ENCODE measurements at places on chromosomes 6 and 20.

GRCh38 chr6:113292646-113293422 lies 564.3 kb upstream of the MARCKS start:
- no peak for DNase-seq

DNA sequence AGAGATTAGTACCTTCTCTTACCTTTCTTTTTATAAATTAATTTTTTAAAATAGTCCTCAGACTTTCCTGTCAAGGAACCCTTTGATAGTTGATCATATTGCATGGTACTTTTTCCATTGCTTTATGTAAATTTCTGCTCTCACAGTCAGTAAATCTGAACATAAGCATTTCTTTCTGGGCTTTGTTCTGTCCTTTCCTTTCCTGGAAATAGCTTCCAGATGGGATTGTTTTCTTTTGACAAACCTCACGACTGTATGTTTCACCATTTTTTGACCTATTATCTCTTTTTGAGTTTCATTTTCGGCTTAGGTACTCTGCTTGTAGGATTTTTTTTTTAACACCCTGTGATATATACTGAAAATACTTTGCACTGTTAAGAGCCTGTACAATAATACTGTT lies 32.6 kb downstream of the UTRN start:
- no peak for DNase-seq

DNA sequence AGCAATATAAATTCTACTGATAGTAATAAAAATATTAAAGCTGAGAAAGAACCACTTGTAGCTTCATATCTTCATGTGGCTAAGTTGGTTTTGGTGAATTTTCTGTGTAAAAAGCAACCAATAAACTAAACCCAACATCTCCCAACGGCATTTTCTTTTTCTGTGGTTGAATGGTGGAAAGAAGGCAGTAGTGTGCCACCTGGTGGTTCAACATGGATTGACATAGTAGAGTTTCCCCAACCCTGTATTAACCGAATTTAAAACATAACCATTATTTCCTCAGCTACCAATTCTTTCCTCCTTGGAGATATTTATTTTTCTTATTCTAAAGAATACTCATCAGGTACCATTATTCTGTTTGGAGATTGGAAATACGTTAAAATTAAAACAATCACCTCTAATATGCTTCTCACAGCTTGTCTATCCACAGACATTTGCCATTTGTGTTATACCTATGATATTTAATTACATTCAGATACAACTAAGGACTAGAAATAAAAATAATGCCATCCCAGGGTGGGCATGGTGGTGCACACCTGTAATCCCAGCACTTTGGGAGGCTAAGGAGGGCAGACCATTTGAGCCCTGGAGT lies 117.1 kb upstream of the EEF1E1 start:
- peak; percentile 40 for DNase-seq

GRCh38 chr6:104613416-104614001 lies 246.2 kb downstream of the HACE1 start:
- no peak for DNase-seq

DNA sequence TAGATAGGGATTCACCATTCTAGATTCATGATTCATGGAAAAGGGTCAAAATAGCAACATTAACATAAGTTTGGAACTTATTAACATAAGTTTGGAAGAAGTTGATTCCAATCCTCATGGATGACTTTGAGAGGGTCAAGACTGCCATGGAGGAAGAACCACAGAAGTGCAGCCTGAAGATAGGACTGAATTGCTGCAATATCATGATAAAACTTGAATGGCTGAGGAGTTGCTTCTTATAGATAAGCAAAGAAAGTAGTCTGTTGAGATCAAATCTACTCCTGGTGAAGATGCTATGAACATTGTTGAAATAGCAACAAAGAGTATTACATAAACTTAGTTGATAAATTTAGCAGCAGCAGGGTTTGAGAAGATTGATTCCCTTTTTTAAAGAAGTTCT lies 62.2 kb downstream of the GMDS start:
- DNase-seq = no peak

DNA sequence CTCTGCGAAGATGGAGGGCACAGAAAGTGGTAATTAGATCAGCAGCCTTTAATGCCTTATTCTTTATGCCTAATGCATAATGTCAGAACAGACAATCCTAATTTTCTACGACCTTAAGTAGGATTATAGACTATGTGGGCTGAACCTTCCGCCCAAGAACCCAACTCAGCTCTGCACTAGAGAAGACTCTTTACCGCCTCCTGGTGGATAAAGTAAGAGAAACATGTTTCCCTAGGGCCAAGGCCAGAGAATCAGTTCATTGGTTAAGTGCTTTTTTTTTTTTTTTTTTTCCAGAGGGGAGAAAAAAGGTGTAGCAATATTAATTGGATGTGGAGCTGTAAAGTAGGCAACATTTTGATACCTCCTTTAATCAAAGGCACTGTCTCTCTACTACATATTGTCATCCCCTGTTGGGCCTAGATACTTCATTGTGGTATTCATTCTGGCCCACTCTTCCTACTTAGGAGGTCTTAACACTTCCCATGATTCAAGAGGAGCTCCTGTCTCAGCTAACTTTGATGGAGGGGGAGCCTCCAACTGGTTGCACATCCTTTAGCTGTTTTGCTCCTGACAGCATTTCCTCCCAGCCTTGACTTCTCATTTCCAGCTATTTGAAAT lies 124.9 kb upstream of the NRN1 start:
- DNase-seq = peak; percentile 59

GRCh38 chr6:152552616-152553209 lies 84.4 kb downstream of the SYNE1 start:
- peak; percentile 20 for DNase-seq

GRCh38 chr6:168851460-168852375 lies 401.9 kb downstream of the THBS2 start:
- DNase-seq = no peak

- DNase-seq = no peak
Observed at GRCh38 chr6:3943331-3943765, 94.2 kb downstream of the FAM50B start.

GRCh38 chr6:76776876-76777275 lies 686.4 kb downstream of the HTR1B start:
- DNase-seq = no peak

- no peak for DNase-seq
Observed at GRCh38 chr6:2460216-2460745, 214.9 kb upstream of the GMDS start.

- DNase-seq = peak; percentile 47
Observed at GRCh38 chr20:16158976-16159286, 414.3 kb downstream of the KIF16B start.

DNA sequence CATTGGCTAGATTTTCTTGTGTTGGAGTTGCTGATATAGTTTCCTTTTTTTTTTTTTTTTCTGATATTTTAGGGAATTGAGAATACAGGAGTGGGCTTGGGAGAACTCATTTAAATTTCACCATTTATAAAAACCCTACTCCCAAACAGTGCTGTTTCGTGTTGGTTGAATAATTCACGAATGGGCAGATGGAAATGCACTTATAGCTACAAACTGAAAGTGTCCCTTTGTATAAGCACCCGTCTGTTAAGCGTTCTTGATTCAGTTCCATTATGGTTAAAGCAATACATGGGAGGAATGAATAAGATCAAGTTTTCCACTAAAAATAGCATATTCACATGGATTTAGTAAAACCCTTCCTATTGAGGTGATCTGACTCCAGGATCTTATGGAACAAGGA lies 122.2 kb upstream of the ARG1 start:
- DNase-seq = no peak

- DNase-seq = no peak
Observed at GRCh38 chr20:17992224-17992637, 23.4 kb downstream of the MGME1 start.

DNA sequence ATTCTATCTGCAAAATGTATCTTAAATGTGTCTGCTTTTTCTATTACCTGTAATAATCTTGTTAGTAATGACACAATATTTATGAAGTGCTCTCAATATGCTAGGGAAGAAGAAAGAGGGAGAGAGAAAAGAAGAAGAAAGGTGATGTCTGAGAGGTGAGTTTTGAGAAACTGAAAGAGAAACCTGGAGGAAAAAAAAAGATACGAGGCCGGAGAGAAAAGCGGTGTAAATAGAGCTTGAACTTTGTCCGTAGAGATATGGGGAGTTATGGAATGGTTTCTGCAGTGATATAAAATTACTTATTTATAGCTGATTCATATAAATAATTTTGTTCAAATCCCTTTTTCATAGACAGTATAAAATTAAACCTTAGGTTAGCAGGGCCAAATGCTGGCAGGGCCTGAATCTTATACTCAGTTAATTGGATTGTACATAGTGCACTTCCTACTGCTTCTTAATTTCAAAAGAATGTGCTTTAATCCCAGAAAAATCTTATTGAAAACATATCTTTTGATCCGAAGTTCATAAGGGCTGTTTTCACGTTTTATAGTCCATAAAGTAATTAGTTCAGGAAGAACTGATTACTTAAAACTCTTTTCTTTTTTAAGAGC lies 43.0 kb downstream of the MYB start:
- DNase-seq = no peak

DNA sequence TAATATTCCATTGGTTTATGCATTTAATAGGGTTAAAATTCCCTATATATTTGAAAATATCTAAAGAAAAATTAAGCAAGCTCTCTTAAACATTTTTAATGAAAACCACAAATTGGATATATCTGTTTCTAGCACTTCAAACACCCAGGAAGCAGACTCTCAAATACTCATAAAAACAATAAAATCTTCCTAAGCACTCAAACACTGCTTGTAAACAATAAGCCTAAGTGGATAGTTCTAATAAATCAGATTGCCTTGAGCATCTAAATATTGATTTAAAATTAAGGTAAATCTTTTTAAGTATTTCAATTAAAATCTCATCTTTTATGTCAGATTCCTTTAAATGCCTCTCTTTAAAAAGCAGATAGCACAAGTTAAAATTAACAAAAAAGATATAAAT lies 254.4 kb downstream of the KCNQ5 start:
- DNase-seq = no peak

- peak; percentile 17 for DNase-seq
Observed at GRCh38 chr20:52083627-52084232, 107.8 kb downstream of the ZFP64 start.

GRCh38 chr6:5208057-5208456 lies 52.7 kb downstream of the LYRM4 start:
- peak; percentile 15 for DNase-seq

GRCh38 chr6:49636713-49637349 lies at the start of gene RHAG:
RHAG (minus strand) TSS chr6:49636839; CDS start chr6:49636812, 27 bp downstream.
- no peak for DNase-seq

DNA sequence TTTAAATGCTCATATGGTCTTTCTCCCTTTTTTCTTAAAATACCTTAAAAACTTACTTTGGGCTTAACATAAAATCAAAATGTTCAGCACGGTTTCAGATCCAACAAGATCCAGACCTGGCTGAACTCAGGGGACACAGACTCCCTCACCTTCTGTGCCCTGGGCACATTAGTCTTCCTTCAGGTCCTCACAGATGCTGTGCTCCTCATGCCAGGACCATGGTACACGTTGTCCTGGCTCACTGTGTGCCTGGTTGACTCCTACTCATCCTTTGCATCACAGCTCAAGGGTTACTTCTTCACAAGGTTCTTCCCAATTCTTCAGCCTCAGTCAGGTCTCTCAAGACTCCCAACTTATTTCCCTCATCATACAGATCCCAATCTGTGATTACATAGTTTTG lies 73.6 kb upstream of the TCF21 start:
- DNase-seq = no peak

- no peak for DNase-seq
Observed at GRCh38 chr6:49462071-49462470, 982 bp downstream of the MMUT start.

- no peak for DNase-seq
Observed at GRCh38 chr6:170376386-170377043, 70.0 kb downstream of the FAM120B start.

DNA sequence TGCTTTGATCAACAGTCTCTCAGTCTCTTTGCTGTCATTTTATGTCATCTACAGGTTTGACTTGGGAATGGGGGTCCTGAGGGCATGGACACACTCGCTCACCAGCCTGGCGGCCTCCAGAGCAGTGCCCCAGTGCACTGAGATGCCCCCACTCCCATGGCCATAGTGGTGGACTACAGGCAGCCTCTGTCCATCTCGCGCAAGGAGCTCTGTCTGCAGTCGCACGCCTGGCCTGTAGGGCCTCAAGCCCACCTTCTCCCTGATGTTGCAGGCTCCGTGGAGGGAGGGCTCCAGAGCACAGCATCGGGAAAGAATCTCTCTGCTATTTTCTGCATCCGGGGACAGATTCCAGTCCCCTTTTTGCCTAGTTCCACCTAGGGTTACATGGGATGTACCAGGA lies 22.6 kb downstream of the DDO start:
- no peak for DNase-seq

DNA sequence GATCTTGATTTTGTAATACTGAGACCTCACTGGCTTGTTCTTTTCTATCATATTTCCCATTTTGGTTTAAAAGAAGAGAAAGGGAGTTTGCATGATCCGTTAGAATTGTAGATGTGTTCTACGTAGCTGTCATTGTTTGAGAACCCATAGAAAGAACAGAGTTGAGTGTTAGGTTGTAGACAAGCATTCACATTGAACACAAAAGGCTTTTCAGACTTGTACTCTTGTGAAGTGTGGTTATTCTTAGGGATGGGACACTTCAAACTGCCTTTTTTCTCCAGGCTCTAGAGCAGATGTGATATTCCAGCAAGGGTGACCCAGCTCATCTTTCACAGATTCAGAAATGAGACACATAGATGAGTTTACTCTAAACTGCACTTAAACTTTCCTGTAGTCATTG lies 19.9 kb downstream of the FOXO3 start:
- no peak for DNase-seq

DNA sequence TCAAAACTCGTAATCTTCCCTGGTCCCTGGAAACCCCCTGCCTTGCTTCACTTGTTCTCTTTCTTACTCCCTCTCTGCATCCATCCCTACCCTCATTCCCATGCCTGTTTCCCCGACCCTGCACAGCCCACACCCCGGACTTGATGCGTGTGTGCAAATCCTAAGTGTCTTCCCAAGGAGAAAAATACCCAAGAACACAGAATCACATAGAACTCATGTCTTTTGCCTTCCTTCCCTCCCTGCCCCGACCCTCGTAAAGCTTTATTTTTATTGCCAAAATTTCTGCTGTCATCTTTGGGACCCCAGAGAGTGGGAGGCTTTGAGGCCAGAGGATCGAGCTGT lies 169.6 kb upstream of the PMEPA1 start:
- DNase-seq = no peak

- DNase-seq = peak; percentile 59
Observed at GRCh38 chr6:35370124-35370741, 27.9 kb downstream of the PPARD start.

- no peak for DNase-seq
Observed at GRCh38 chr6:64231928-64232327, 596.3 kb downstream of the PHF3 start.

DNA sequence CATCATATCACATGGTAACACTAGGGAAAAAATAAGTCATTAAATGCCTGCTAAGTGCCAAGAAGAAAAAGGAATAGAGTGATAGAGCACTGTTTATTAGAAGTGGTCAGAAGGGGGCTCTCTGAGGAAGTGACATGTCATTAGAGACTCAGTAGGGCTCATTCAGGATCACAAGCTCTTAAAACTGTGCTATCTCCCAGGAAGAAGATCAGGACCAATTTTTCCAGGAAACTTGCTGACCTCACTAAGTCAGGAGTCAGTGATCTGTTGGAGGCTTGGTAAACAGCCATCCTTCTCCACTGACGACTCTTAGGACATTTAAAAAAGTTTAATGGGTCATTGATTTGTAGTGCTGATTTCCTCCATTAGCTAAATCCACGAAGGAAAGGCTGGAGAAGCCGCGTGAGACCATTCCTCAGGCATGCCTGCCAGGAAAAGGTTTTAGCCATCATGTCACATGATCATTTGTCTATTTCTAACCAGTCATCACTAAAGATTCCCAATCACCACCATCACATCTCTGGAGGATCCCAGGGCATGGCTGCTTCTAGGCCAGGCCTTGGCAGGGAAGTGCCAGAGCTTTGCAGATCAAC lies 5.9 kb upstream of the PTPN1 start:
- no peak for DNase-seq
